ENCODE measurements at places on chromosomes 2 and 18.
A peak's percentile ranks its signal among the peaks of the same experiment; 100 is the strongest.

DNA sequence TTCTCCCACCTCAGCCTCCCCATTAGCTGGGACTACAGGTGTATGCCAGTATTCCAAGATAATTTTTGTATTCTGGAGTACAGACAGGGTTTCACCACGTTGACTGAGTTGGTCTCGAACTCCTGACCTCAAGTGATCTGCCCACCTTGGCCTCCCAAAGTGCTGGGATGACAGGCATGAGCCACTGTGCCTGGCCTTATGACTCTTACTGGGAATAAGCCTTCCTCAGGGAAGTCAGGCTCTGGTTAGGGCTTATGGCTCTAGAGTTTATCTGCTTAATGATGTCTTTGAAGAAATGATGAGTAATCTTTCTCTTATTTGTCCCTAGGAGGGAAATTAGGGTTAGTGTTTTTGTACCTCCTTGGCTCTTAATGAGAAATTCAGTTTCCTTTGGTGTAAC is 187.7 kb downstream of the FAM210A start:
- DNase-seq: no peak

DNA sequence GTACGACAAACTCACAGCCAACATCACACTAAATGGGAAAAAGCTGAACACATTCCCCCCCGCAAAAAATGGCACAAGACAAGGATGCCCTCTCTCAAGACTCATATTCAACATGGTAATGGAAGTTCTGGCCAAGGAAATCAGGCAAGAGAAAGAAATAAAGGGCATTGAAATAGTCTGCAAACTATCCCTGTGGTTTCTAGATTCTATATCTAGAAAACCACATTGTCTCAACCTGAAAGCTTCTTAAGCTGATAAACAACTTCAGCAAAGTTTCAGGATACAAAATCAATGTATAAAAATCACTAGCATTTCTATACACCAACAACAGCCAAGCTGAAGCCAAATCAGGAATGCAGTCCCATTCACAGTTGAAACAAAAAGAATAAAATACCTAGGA is 294.6 kb upstream of the CYP26B1 start:
- no peak for DNase-seq

- no peak for DNase-seq
Observed at GRCh38 chr2:129812071-129812470, 167.4 kb upstream of the RAB6C start.

- no peak for DNase-seq
Observed at GRCh38 chr2:59884166-59884565, 669.3 kb downstream of the BCL11A start.

DNA sequence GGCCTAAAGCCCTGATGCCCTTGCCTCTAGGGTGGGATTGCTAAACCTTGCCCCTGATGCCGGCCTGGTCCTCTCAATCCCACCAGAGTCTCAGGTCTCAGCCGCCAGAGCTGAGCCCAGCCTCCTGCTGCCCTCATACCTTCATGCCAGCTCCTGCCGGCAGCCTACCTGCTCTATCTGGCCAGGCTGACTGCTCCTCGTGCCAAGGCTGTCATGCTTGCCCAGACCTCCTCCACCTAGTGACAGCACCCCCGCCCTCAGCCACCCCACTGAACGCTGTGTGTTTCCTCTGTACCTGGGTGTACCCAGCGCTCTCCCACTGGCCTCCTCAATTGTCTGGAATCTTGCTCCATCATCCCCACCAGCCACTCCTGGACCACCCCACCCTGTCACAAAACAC is 120.1 kb downstream of the CACNB4 start:
- DNase-seq: no peak

GRCh38 chr2:29848566-29849310 is 72.6 kb downstream of the ALK start:
- DNase-seq: no peak

- DNase-seq: no peak
Observed at GRCh38 chr18:79753391-79753851, 44.3 kb upstream of the KCNG2 start.

- no peak for DNase-seq
Observed at GRCh38 chr2:136517716-136518115, 247.6 kb upstream of the THSD7B start.

- no peak for DNase-seq
Observed at GRCh38 chr18:55327454-55327853, 260.5 kb downstream of the TCF4 start.

DNA sequence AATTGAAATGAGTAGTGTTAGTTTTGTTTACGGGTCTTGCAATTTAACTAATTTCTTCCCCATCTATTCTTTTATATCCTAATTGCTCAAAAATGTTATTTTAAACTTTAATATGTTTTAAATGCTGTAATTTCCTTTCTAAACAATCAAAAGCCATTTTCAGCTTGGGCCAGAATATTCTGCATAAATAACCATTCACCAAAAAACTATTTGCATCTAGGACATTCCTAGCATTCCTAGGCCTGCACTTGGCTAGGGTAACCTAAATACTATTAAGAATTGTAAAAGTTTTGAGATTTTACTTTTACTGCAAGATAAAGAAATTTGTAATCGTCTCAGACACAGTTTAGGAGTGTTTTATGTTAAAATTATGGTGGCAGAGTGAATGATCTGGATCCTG is 7.8 kb upstream of the ETAA1 start:
- no peak for DNase-seq

DNA sequence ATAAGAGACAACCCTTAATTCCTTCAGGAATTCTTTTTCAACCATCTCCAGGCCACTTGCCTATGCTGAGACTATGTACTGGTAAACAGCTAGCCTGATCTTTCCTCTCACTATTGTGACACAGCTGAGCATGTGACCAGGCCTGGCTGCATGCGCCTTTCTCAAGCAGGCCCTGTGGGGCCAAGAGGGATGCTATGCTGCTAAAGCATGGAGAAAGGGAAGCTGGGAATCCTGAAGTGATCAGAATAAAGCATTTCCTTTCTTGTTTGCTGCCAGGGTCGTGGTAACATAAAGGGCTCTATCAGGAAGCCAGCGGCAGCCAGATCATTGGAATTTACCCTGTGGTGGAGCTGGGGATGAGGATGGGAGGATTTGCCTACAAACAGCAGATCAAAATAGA is 29.8 kb upstream of the LCLAT1 start:
- no peak for DNase-seq

DNA sequence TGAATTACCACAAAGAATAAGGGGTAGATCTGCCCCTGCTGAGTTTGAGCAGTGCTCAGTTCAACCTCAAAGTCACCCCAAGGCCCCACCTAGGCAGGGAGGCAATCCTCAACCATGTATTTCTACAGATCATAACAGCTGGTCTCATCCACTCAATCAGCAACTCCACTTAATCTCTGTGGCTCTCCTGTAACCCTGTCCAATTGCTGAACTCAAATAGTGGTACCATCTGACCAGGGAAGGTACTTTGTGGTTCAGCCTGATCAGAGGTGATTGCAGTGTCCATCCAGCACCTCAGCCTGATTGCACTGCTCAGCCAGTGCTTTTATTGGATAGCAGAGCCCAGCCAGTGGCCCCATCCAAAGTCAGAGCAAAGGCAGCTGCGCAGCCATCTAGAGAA is 91.0 kb upstream of the SLC4A10 start:
- DNase-seq: no peak

DNA sequence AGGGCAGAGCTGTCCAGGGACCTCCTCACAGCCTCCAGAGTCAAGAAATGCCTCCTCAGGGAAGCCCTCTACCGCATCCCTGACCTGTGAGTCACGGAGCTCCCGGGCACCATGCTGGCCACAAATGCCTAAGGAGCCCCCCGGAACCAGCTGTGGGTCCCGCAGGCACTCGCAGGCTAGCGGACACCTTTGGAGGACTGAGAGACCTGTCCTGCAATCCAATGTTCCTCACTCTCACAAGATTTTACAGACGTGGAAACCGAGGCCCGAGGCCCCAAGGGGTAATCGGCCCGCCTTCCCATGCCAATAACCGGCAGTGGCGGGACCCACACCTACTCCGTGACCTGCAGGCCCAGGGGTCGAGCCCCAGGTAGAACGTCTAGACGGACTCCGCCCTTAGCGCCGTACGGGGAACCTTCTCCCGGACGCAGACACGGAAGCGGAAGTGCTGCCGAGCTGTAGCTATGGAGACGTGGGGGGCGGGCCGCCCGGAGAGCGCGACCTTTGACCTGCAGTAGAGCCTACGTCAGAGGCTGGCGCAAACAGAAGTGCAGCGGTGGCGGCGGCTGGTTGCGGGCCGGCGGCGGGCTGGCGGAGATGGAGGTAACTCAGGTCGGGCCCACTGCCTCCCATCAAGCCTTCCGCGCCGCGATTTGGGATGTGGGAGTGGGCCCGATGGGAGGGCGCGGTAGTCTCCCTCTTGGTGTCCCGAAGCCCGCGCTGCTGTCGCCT is at the start of gene GCC2:
Gene GCC2, plus strand, starts transcription at position 529 of the 732 bp plus-strand sequence. Its CDS starts 69 bp downstream, at position 598.
- DNase-seq: peak; percentile 94

DNA sequence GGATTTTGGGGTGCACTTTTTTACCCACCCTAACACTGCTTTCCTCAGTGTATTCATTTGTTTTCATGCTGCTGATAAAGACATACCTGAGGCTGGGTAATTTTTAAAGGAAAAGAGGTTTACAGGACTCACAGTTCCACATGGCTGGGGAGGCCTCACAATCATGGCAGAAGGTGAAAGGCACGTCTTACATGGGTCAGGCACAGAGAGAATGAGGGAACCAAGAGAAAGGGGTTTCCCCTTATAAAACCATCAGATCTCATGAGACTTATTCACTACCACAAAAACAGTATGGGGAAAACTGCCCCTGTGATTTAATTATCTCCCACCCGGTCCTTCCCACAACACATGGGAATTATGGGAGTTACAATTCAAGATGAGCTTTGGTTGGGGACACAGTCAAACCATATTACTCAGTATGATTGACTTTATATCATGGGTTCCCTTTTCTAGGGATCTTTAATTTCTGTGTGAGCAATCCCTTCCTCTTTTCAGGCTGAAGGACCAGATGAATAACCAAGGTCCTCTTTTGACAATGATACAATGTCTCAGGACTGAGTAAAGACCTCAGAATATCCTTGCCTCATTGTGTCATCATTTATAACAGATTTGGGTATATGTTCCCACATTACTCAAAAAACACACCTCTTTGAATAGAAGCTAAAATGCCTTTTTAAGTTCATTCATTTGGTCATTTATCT is 100.1 kb upstream of the TRIB2 start:
- no peak for DNase-seq

DNA sequence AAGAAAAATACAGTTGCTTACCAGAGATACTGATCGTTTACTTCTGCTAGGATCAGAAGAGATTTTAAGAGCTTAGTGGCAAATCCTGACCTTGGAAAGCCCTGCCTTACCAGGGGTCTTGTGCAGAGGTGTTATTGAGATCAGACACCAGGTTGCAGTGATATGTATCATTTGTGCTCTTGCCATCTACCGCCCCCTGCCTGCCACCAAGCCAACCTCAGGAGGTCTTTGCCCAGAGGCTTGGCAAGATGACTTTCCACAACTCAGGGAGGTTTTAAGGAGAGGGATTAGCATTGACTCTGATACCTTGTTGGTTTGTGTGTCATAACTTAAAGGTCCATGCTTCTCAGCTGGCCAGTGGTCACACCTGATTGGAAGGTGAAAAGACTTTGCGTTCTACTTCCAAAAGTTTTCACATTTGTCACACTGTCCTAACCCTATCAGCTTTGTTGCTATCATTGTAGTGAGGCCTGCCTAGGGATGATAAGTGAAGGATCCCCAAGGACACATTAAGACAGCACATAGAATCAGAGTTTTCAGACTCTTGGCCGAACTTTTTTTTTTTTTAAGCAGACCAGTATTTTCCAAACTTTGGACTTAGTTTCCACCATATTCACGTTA is 46.2 kb upstream of the MGAT5 start:
- peak; percentile 45 for DNase-seq

DNA sequence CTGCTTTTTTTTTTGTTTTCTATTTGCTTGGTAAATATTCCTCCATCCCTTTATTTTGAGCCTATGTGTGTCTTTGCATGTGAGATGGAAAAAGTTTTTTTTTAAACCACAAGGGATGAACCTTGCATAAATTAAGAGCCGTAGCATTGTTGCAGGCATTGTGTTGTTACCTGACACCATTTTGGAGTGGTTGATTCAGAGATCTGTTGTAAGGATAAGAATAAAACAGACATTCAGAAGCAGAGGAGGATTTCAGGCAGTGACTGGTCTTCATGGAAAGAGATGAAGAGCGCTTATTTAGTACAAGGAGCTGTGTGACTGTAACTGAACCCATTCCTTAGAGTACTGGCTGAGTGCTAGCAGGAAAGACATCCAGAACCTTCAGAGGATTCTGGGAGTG is 101.2 kb downstream of the LTBP1 start:
- no peak for DNase-seq

GRCh38 chr18:34342960-34343359 is 118.2 kb upstream of the NOL4 start:
- no peak for DNase-seq

All from stimulated activated CD8-positive, alpha-beta memory T cell treated with anti-CD3 and anti-CD28 coated beads, Interleukin-4, amount 100 ng/mL, for 1 hour (primary cell).